ENCODE measurements at places on chromosomes 1 and 21.
A peak's percentile ranks its signal among the peaks of the same experiment; 100 is the strongest.

DNA sequence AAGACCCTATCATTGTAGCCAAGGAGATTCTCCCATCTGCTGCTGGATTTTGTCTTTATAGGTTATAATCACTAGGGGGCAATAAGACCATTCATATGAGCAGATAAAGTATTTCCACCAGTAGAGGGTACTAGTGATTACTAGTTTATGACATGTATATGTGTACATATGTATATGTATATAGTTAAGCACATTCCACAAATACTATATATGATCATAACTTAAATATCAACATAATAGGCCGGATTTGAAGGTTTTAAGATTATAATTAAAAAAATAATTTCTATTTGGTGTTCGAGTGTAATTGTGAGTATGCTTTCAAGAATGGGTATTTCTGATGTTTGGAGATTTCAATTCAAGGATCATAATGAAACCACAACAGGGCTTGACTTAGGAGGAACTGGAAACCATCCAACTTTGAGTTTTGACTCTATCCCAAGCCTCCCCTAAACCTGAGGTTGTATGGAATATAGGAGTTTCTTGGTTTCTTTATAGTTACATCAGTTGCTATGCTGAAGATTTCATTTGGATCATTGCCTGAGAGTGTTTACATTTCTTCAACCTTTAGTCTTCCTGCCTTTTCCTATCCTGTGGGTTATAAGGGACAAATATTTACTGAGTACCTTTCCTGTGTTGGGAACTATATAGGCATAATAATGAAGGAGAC lies 16.9 kb downstream of the TCEANC2 start:
- DNase-seq = peak; percentile 78

DNA sequence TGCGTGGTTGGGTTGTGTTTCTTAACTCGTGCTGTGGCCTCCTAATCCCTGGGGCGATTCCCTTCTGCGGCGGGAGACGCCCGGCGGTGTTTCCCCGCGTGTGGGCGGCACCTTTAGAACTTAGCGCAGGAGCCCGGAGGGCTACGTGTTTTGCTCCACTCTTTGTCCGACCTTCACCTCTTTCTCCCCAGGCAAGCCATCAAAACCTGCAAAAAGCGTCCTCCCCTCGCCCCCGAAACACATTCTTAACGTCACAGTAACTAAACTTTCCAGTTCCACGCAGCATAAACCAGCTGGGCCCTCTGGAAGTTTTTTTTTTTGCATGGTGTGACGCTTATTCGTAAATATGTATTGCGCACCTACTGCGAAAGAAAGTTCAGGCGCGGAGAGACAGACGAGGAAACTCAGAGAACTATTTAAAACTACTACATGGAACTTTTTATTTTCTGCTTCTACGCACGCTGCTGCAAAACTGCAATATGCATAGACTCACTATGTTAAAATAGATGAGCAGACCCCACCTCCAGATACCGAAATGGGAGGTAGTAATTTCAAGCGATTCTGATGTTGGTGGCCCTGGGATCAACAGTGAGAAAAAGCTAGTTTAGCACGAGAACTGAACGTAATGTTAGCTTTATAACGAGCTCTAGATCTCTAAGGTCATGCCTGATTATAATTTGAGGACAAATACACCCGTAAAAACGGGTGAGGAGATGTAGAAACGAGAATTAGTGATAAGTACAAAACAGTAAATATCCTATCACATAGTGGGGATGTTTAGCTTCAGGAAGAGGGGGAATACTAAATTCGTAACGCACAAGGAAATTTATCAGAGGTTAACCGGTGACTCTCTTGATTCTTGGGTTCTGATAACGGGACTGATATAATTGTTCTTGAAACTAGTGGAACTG lies 920 bp downstream of the MTR start:
- peak; percentile 10 for DNase-seq

DNA sequence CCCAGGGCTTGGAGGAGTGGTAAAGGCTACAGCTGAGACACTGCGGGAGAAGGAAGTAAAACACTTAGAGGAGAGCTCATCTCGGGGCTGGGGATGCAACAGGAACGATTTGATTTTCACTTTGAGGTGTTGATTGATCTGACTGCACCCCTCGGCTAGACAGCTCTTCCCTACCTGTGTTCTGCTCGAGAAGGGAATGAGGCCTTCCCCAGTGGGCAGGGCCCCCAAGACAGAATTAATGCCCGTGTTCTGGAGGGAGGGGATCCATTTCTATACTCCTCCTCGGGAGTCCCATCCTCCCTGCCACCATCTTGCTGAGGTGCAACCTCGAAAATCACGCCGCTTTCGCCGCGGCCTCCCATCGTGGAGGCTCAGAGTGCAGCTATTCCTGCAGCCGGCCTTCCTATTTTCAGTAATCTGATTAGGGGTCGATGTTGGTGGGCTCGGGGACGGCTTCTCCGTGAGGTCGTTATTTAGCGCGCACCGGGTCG lies 2.4 kb downstream of the ATP2B4 start:
- no peak for DNase-seq

DNA sequence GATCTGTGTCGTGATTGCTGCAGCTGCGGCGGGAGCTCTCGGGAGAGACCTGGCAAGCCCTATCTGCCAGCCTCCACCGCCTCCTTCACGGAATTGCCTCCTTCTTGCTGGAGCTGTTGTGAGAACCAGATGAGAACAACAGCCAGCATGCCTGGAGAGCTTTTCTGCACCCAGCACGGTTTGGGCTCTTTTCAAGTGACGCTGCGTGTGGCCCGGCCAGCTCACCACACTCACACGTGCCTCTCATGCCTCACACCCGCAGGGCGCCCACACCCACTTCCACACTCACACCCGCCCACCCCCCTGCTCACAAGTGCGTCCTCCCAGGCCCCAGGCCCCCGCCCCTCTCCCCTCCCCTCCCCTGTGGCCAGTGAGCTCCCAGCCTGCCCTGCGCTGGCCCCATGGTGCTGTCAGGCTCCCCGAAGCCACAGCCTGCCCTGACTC lies 135.7 kb upstream of the RUNX3 start:
- peak; percentile 84 for DNase-seq

GRCh38 chr1:87169263-87169910 lies 159.3 kb upstream of the LMO4 start:
- DNase-seq = no peak

DNA sequence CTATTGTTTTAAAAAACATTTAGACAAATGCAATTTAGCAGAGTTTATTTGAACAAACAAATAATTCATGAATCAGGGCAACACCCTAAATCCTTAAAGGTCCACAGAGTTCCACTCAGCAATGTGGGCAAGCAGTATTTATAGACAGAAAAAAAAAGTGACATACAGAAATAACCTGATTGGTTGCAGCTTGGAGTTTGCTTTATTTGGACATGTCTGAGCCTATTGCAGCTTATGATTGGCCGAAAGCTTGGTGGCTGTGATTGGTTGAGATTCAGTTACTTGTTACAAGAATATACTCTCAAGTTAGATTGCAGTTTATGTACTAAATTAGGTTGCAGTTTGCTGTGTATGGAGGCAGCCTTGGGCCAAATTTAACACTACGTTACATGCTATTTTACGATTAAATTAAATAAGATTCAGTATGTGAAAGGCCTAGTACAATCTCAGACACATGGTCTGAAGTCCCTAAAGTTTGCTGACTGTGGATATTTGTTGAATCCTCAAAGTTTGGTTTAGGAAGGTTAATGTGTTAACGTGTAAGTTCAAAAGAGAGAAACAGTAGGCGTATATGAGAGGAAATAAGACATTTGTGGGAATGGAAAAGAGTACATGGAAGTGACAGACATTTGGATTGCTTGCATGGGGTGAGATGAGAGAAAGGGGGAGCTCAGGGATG lies 6.9 kb upstream of the CAMSAP2 start:
- no peak for DNase-seq

- peak; percentile 3 for DNase-seq
Measured at GRCh38 chr1:71557138-71557537, 476.3 kb upstream of the ZRANB2 start.

GRCh38 chr1:236800002-236800620 lies 5.0 kb downstream of the MTR start:
- DNase-seq = no peak

DNA sequence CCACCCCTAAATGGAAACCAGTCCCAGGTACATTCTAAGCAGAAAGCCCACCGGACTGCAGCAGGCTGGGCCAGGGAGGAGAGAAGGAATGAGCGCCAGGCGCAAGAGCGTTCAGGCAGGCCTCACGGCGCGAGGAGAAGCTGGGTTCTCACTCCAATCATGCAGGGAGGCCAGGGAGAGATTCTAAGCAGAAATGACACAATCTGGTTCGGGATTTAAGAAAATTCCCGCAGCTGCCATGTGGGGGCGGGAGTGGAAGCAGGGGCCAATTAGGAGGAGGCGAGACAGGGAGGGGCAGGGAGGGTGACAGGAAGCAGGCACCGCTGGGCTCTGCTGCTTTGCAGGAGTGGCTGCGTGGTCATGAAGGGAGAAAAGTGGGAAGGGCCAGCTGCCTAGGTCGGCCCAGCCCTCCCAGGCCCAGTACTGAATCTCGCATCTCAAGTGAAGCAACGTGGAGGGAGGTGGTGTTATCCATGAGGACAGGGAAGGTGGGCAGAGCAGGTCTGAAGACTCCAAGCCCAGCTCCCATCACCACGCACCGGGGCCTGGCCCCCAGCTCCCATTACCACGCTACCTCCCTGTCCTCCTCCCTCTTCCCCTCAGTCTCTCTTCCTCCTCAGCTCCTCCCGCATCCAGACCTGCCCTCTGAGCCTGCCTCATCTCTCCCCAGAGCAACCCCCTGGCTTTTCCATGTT lies 11.8 kb downstream of the NPHP4 start:
- DNase-seq = peak; percentile 35

- peak; percentile 25 for DNase-seq
Measured at GRCh38 chr1:37410815-37411214, 63.6 kb upstream of the ZC3H12A start.

DNA sequence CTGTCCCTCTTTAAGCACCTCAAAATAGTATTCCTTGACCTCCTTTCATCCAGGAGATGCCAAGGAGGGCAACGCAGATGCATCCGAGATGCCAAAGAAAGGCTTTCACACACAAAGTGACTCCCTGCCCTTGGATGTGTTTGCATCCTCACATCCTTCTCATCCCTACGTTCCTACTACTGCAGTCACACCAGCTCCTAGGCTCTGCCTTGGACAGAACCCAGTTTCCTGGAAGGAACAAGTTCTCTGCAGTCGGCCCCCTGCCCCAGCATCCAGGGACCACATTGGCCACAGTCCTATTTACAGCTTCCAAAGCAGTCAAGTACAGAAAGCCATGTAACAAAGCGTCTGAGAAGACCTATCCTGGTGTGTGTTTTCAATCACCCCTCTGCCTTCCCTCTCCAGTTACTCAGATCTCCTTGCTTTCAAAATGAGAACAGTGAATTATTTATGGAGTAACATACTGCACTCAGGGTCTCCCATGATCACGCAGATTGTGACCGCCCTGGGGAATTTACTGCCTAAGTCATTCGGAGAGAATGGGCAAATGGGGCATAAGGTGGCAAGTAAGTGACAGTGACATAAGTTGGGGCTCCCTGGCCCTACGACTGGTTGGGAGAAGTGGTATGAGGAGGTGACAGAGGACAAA lies 21.8 kb upstream of the SRP9 start:
- DNase-seq = no peak

GRCh38 chr21:40016667-40017066 lies 149.4 kb downstream of the PCP4 start:
- no peak for DNase-seq

DNA sequence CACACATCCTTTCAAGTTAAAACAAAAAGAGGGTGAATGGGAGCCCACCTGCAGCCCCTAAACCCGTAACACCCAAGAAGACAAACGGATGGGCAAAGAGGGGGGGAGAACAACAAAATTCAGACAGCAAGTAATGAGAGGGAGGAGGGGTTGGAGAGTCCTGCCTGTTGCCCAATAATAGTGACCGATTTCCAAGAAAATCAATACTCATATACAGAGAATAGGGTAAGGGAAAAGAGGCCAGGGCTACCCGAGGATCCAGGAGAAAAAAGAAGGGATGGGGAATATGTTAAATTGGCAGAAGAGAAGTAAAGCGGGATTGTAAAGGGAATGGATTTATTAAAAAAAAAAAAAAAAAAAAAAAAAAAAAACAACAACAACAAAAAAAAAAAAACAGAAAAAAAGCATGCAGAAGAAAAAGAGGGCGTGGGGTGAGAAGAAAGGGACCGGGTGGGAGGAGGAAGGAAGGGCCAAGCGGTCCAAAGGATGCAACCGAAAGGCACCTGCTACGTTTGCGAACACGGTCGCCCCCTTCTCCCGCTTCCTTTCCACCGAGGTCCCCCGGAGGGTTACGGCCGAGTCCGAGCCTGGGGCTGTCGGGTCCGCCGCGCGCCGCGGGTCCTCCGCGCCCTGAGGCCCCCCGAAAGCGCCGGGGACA lies 930 bp downstream of the SLC30A10 start:
- DNase-seq = no peak

DNA sequence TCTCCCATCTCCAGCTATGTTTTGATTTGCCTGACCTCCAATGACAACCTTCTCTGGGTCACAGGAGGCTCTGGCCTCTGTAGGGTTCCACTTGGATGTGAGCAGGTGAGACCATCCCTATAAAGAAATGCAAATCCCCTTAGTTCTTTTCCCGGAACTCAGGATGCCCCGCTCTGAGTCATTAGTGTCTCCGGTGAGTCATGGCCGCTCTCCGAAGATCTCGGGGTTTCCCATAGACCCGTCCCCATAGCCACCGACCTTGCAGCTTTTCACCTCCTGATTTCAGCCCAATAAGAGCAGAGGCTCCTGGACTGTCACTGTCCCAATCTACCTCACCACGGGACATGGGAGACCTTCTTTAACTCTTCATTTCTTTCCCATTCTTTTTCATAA lies 98.2 kb downstream of the PGBD5 start:
- DNase-seq = no peak

- DNase-seq = no peak
Measured at GRCh38 chr1:162475089-162475488, 22.5 kb upstream of the UHMK1 start.

DNA sequence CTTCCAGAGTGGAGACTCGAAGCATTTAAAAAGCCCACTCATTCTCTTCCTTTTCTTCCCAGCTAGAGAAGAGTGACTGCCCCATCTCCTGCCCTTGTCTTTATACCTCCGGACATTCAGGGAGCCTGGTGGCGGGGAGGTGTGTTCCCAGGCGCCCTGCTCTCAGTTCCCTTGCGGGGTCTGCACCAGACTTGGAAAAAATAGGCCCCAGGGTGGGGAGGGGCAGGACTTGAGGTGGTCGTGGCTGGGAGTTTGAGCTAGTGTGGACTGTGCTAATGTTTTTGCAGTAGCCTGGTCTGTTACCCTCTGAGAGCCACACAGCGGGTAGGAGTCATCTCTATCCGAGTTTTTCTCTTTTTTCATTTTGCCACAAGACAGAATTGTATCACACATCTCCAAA lies 139.1 kb downstream of the PEX14 start:
- no peak for DNase-seq

Measured in AG08395 (cell line).